Urinary bladder (tissue), 4 donors: ENCODE measurements at places on chromosomes 7 and 10. TPM values are rescaled to one million over a fixed set of nuclear protein-coding genes. Genes with fewer than 3 reads are reported as not detected.

- no peak for DNase-seq
Observed at GRCh38 chr10:102394801-102395399, 605 bp upstream of the NFKB2 start.

- no peak for DNase-seq
Observed at GRCh38 chr10:79391231-79392019, 44.2 kb downstream of the PPIF start.

The SNX8 gene
- polyA plus RNA-seq: 13.2 TPM

DNA sequence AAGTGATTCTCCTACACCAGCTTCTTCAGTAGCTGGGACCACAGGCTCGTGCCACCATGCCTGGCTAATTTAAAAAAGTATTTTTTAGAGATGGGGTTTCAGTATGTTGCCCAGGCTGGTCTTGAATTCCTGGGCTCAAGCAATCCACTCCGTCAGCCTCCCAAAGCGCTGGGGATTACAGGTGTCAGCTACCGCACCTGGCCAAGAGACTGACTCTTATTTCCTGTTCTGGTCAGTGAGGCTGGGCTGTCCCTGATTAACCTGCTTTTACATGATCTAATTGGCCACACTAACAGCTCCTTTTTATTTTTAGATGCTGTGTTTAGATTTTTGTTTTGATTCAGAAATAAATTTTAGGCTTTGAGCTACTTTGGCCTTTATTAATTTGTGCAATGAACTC, 203.9 kb downstream of the NXPH1 start:
- no peak for DNase-seq

DNA sequence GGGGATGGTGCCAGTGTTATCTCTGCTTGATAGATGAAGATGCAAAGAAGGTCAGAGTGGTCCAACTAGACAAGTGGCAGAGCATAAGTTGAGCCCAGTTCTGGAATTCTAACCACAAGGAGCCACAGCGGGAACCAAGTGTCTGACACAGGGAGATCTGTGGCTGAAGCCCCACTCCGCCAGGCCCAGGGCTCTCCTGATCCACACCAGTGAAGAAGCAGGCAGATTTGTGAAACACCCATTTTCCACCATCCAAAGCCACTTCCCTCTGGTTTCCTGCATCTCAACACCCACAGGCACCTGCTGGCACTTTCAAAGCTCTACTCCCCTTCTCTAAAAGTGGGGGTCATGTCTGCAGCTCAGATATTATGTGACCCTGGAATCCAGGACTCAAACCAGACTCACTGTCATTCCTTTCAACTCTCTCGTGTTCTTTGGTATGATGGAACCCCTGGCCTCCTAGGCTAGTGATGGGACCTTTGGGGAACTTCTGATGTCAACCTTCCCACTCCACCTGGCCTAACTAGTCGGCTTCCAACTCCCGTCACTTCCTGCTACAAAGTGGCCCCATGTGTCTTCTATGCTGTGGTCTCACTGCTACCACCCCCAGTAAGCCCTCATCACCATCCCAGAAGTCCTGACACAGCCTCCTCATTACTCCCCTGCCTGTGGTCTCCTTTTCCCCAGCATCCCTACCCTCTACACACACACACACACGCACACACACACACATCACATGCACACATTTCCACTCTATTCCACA, 177.6 kb downstream of the GRID1 start:
- DNase-seq: no peak

The NUTM2A gene
- polyA plus RNA-seq: 1.9 TPM

DNA sequence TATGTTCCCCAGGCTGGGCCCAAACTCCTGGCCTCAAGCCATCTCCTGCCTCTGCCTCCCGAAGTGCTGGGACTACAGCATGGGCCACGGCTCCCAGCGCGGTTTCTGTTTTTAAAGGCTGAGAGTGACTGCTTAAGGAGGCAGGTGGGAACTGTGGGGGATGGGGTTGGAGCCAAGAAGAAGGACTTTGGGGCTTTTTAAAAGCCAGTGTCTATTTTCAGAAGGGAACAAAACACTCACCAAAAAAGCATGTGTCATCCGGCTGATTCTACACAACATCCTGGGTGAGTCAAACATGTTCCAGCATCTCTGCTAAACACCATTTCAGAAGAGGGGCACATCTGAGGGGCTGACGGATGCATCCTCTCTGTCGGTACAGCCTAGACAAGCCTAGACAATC, 824.5 kb downstream of the TYW1 start:
- no peak for DNase-seq

DNA sequence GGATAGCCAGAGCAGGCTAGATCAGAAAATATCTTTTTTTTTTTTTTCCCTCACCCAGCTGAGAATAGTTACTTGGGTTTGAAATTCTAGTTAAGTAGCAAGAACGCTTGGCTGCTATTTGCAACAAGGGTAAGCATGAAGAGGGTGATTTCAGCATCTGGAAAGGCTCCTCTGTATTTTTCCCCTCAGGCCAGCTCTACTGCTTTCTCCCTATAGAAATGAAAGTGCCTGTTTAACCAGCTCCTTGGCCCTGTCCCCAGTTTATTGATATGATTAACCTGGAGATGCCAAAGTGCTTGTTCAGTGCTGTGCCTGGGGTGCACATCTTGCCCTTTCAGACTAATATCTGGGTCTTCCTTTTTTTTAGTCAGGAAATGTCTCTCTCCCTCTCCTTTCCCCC, 37.1 kb downstream of the AP3M1 start:
- no peak for DNase-seq

GRCh38 chr7:84302949-84303348, 108.4 kb upstream of the SEMA3A start:
- no peak for DNase-seq

DNA sequence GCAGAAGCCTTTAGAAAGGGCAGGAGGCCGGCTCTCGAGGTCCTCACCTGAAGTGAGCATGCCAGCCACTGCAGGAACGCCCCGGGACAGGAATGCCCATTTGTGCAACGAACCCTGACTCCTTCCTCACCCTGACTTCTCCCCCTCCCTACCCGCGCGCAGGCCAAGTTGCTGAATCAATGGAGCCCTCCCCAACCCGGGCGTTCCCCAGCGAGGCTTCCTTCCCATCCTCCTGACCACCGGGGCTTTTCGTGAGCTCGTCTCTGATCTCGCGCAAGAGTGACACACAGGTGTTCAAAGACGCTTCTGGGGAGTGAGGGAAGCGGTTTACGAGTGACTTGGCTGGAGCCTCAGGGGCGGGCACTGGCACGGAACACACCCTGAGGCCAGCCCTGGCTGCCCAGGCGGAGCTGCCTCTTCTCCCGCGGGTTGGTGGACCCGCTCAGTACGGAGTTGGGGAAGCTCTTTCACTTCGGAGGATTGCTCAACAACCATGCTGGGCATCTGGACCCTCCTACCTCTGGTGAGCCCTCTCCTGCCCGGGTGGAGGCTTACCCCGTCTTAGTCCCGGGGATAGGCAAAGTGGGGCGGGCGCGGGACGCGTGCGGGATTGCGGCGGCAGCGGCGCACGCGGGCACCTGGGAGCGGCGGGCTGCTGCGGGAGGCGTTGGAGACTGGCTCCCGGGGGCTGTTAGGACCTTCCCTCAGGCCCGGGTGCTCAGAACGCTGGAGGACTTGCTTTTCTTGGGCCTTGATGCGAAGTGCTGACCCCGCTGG, at the start of gene FAS:
Gene FAS (plus strand): TSS at position 415 of the 777 bp plus-strand sequence. CDS start 79 bp downstream, at position 494.
- no peak for DNase-seq

- DNase-seq: no peak
Observed at GRCh38 chr10:7170626-7171322, 240.1 kb downstream of the SFMBT2 start.

The VKORC1L1 gene
- 18.7 TPM for polyA plus RNA-seq

The PON1 gene
- polyA plus RNA-seq: 0.13 TPM

GRCh38 chr7:107596881-107597581, 17.0 kb downstream of the BCAP29 start:
- DNase-seq: no peak

DNA sequence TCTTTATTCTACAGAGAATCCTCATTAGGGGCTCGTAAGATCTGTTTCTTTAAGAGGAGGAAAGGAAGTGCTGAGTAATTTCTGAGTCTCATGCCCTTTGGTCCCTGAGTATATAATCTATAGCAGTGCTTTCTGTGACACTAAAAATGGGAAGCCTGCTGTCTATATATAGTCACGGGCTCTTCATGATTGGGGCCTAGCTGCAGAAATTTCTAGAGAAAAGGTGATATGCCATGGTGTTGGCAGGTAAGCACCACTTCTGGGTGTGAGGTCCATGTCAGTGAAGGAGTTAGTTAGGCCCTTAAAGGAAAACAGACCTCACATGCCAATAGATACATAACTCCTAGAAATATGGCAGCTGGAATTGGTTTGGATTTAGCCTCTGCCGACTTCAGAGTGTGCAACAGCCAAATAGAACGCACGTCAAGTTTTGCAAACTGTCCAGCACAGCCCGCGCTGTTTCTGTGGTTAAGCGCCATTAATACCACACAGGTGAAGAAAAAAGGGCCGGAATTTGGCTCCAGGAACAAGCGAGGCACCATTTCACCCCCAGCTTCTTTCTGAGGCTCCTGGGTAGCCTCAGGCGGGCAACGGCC, 123.2 kb downstream of the TACC2 start:
- DNase-seq: no peak

GRCh38 chr10:114095559-114096337, 52.1 kb downstream of the ADRB1 start:
- DNase-seq: no peak

GRCh38 chr10:86681047-86681446, 12.7 kb downstream of the LDB3 start:
- no peak for DNase-seq

- no peak for DNase-seq
Observed at GRCh38 chr7:70673778-70674570, 458.0 kb upstream of the GALNT17 start.

The TEX47 gene
- not detected for polyA plus RNA-seq

The MALRD1 gene
- polyA plus RNA-seq: 0.52 TPM

- no peak for DNase-seq
Observed at GRCh38 chr7:114789871-114790311, 132.0 kb upstream of the MDFIC start.

- DNase-seq: no peak
Observed at GRCh38 chr10:18501198-18501597, 150.2 kb downstream of the NSUN6 start.

GRCh38 chr10:131689954-131690757, 210.7 kb upstream of the PPP2R2D start:
- DNase-seq: no peak

The PALD1 gene
- 5.7 TPM for polyA plus RNA-seq

The GPRIN2 gene
- 0.27 TPM for polyA plus RNA-seq

DNA sequence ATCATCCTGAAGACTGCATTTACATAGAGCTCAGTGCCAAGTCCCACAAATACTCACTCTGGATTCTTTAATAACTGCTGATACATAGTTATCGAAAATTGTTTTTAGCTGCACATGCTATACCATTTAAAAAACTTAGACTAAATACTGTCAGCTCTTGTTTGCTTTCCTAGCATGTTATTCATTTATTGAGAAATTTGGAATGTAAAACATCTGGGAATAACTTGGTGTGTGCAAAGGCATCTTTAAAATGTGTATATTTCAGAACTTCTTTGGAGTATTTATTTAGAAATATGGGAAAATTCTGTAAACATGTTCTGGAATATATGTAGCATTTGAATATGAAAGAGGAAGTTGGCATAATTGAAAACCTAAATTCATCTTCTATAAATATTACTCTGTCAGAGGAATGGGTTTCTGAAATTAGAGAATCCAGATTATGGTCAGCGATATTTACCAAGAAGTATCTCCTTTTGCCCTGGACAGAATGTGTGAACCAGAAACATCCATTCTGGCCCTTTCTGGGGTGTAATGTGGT, 119.7 kb downstream of the ARID5B start:
- no peak for DNase-seq

The ANKRD30A gene
- not detected for polyA plus RNA-seq

DNA sequence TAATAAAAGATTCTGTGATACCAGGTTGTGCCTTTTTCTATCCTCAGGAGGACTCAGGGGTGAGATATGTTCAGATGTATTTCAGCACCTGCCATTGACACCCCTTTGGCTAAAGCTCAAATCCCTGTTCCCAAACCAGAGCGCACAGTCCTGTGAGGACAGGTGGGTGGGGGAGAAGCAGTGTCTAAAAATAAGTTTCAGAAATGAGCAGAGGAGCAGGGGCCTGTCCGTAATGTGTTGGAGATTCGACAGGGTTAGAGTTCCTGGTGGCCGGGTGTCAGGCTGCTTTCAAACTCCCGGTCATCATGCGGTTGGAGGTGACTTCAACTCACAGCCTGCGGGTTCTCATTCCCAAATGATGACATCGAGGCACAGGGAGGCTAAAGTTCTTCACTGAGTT, 211.5 kb downstream of the KLF6 start:
- no peak for DNase-seq

- DNase-seq: no peak
Observed at GRCh38 chr10:100826031-100826651, 80.8 kb downstream of the PAX2 start.

GRCh38 chr7:38477333-38477732, 153.8 kb downstream of the AMPH start:
- no peak for DNase-seq

- DNase-seq: no peak
Observed at GRCh38 chr7:135169964-135170273, 588 bp downstream of the CYREN start.

GRCh38 chr10:6173203-6173602, 29.5 kb upstream of the PFKFB3 start:
- DNase-seq: no peak

DNA sequence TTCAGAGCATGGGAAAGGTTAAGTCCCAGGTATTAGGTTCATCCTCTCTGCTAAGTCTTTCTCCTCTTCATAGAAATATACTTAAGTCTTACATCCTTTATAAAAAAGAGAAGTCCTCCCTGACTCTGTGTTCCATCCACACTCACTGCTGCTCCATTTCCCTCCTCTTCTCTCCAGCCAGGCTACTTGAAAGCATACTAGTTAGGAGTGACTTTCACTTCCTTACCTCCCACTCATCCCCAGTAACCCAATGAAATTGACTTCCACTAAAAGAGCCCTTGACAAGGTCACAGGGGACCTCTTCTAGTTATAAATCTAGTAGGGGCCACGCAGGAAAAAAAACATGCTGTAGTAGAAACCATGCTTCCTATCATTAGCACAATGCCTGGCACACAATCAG, 133.1 kb upstream of the AGK start:
- DNase-seq: no peak

The ASAH2B gene
- 2.1 TPM for polyA plus RNA-seq

GRCh38 chr10:131790021-131790420, 110.8 kb upstream of the PPP2R2D start:
- DNase-seq: no peak

GRCh38 chr7:11727864-11728263, 104.1 kb downstream of the THSD7A start:
- DNase-seq: no peak

DNA sequence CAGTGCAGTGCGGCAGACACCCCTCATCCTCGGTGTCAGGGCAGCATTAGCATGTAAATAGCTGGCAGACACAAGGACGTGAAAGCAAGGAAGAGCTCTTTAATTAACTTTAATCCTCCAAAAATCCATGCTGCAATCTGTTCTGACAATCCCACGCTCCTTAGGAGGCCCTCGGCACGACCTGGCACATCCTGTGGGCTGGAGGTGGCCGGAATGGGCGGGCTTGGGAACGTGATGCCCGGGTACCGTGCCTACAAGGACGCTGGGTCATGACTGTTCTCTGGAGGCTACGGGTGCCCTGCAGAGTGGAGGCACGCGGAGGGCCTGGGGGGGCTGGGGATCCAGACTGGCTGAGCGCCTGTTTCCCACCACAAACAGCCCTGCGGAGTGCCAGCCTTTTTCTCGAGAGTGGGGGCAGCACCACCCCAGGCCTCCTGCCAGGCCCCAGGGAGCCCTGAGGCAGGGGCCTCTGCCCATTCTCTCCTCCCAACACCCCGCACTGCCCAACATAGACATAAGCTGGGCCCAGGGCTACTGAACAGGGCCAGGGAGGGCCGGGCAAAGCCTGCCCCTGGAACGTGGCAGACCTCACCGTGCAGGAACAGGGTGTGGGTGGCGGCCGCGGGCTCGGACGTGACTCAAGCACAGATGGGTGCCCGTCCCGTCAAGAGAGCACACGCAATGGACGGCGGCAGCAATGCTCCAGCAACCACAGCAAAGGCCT, 189.3 kb downstream of the MAD1L1 start:
- DNase-seq: no peak
